ENCODE measurements at places on chromosomes 7 and 10.
A peak's percentile ranks its signal among the peaks of the same experiment; 100 is the strongest.

- DNase-seq: no peak
These were observed 9.0 kb downstream of the CUTC start for GRCh38 chr10:99740933-99741559.

DNA sequence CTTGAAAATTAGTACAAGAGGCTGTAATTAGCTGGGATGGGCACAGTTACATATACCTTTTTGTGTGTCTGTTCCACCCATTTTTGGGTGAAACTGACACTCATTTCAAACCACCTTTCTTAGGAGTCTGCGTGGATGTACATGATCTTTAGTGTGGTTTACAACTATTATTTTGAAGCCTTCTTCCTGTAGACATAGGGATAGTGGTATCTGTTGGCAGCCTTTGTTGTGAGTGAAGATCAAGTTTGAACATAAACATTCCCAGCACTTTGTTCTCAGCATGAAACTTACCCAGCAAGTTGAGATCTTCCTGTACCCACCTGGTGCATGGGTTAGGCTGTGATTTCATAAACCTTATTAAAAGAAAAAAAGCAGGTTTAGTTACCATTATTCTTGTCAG, 2.0 kb downstream of the BAG3 start:
- DNase-seq: no peak

- no peak for DNase-seq
These were observed 143.4 kb upstream of the ZNF92 start for GRCh38 chr7:65230231-65230630.

DNA sequence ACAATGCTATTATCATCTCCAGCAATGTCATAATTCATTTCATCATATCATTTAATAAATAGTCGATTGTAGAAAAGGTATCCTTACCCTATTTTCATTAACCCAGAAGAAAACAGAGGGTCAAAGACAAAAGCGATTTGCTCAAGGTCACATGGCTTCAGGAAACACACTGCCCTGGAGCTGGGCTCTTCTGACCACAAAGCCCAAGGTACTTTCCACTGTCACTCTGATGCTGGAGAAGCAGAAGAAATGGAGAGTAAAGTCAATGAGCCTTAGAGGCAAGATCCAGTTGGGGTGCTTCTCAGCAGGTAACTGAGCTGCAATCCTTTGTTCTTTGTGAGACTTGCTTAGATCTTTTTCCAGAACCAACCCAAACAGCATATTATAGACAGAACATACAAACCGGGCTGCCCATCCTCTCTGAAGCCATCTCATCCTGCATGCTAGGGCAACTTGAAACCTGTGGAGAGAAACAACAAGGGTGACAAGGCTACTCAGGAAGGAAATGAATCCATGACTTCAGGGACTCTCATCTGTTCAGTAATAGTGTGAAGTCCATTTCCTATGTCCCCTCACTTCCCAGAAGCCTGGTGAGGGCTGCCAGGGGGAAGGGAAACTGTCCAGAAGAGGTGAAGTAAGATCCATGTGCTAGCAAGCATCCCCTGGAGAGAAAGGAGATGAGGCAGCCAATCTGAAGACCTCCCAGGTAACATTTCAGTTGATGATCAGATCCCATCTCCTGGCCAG, 148.6 kb upstream of the SVIL start:
- DNase-seq: no peak

DNA sequence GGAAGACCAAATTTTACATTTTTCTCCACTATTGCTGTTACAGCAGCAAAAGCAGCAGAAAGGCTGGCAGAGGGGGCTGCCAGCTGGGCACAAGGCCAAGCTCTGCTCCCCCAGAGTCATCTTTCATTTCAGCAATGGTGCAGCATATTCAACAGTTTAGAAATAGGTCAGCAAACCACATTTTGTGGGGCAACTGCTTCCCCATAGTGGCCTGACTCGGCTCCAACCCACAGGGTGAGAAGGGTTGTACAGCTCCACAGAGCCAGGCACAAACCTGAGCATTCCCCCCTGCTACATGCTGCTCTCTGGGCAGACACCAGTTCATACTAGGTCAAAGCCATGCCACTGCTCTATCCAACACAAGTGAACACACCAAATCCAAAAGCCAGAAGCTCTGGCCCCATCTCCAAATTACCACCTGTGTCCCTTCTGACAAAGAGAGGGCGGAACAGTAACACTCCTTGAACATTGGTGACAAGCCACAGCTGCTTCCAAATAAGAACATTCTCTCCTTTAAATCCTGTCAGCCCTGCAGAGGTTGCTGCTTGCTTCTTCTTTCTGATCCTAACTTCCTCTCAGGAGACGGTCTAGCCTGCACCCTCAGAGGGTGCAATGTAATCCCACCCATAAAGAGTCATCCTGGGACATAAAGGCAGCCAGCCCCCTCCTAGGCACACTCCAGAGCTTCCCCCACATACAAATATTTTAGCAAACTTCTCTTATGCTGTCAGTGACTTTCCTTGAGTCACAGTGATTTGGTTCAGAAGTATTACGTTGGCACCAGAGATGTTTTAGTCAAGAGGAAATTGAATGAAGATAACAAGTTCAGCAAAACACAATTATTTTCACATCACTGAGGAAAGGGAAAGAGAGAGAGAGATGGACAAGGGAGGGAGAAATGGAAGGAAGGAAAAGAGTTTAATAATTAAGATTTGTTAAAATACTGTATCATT, 39.0 kb upstream of the SLIT1 start:
- DNase-seq: no peak

- no peak for DNase-seq
These were observed 294.5 kb downstream of the AUTS2 start for GRCh38 chr7:69892790-69893189.

DNA sequence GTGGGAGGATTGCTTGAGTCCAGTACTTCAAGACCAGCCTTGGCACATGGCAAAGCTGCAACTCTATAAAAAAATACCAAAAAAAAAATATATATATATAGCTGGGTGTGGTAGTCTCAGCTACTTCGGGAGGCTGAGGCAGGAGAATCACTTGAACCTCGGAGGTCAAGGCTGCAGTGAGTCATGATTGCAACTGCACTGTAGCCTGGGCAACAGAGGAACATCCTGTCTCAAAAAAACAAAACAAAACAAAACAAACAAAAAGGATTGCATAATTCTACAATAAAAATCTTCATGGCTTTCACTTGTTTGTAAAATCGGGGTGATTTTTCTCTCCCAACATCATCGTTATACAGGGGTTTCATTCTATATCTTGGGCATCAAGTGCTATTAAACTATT, 35.1 kb downstream of the GUSB start:
- peak; percentile 17 for DNase-seq

DNA sequence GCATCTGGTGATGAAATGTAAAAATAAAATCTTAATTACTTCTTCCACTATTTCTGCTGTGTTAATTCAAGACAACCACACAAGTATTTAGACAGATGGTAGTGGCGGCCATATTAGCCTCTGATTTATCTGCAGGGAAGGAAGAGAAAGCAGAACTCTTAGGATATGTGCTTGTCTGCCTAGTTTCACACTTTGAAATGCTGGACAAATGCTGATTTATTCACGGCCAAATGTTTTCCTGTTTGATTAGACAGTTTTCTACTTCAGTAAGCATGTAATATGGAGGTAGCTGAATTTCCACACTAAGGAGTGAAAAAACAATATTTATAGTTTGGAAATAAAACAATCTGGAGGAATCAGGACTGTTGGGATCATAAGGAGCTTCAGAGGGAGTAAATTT, 158.1 kb downstream of the AGMO start:
- no peak for DNase-seq

DNA sequence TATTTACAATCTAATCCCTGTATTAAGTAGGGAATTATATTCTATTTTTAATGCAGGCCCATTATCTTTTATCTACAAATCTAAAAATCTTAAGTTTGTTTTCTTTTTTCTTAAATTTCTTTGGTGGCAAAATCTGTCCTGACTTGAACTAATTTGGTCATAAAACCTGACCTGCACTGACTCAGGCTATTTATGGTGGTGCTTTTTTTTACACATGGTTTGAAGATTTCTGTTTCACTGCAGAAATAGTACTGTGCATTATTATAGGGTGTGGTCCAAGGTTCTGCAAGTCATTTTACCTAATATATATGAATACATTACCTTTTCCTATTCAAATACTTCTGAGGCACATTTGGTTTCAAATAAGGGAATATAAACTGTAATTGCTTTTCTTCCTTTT, 137.0 kb downstream of the CD36 start:
- peak; percentile 18 for DNase-seq

GRCh38 chr7:66847879-66848790, 72.9 kb upstream of the TMEM248 start:
- DNase-seq: peak; percentile 42

GRCh38 chr10:3566627-3567026, 218.4 kb downstream of the KLF6 start:
- no peak for DNase-seq

- no peak for DNase-seq
These were observed 35.4 kb downstream of the DRGX start for GRCh38 chr10:49360271-49361177.

- peak; percentile 17 for DNase-seq
These were observed 197.9 kb downstream of the HDAC9 start for GRCh38 chr7:18693406-18693805.

- no peak for DNase-seq
These were observed 150.5 kb downstream of the THSD7A start for GRCh38 chr7:11681461-11681860.

DNA sequence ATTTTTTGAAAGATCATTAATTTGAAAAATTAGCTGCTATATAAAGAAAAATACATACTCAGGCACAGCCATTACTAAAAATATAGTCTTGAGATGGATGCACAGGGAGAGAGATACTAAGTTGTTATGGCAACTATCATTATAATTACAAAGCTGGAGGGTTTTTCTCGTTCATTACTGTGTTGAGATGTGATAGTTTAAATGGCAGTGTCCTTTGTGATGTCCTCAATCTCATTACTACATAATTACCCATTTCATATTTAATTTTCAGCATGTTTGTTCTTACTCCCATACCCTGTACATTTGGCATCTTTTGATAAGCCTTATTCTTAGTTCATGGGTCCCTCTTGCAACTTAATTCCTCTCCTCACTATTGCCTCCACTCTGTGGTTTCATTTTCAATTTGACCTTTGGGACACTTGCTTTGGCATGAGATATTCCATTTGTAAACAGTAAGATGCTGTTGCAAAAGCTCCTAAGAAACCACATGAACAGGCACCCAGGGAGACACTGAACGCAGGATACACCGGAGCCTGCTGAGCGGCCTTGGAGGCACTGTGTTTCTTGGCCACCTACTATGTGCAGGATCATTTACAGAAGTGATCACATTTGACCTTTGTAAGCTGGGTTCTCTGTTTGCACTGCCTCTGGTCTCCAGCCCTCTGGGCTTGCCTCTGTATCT, 4.8 kb upstream of the CPXM2 start:
- DNase-seq: no peak

- DNase-seq: peak; percentile 23
These were observed 48.0 kb upstream of the DAGLB start for GRCh38 chr7:6495597-6496262.

GRCh38 chr7:36216063-36216684, 63.1 kb downstream of the EEPD1 start:
- DNase-seq: no peak

- no peak for DNase-seq
These were observed 15.6 kb upstream of the KIAA1217 start for GRCh38 chr10:24193330-24193729.

- DNase-seq: no peak
These were observed 93.5 kb downstream of the NRP1 start for GRCh38 chr10:33240931-33241330.

GRCh38 chr7:157873181-157873580, 536.4 kb downstream of the DNAJB6 start:
- no peak for DNase-seq

DNA sequence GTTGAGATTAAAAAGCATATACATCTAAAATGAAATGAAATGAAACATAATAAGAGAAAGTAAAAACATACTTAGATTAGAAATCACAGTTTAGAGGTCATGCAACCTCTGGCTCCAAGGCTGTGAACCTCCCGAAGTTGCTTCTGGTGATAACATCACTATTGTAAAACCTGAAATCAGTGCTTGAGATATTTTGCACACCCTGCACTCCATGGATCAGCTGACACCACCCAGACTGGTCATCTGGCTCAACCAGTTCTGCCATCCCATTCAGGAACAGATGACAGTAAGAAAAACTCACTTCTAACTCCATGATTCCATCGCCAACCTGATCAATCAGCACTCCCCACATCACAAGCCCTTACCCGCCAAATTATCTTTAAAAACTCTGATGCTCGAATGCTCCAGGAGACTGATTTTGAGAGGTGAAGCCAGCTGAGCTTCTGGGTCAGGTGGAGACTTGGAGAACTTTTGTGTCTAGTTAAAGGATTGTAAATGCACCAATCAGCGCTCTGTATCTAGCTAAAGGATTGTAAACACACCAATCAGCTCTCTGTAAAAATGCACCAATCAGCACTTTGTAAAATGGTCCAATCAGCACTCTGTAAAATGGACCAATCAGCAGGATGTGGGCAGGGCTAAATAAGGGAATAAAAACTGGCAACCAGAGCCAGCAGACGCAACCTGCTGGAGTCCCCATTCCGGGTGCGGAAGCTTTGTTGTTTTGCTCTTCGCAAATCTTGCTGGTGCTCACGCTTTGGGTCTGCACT, 162.6 kb upstream of the MAGI2 start:
- no peak for DNase-seq
